LoVo (cell line): ENCODE measurements at places on chromosomes 4 and X.

- no peak for DNase-seq
These were observed 70.8 kb upstream of the BCOR start for GRCh38 chrX:40168480-40169011.

- no peak for DNase-seq
These were observed 11.7 kb downstream of the COQ2 start for GRCh38 chr4:83272900-83273299.

DNA sequence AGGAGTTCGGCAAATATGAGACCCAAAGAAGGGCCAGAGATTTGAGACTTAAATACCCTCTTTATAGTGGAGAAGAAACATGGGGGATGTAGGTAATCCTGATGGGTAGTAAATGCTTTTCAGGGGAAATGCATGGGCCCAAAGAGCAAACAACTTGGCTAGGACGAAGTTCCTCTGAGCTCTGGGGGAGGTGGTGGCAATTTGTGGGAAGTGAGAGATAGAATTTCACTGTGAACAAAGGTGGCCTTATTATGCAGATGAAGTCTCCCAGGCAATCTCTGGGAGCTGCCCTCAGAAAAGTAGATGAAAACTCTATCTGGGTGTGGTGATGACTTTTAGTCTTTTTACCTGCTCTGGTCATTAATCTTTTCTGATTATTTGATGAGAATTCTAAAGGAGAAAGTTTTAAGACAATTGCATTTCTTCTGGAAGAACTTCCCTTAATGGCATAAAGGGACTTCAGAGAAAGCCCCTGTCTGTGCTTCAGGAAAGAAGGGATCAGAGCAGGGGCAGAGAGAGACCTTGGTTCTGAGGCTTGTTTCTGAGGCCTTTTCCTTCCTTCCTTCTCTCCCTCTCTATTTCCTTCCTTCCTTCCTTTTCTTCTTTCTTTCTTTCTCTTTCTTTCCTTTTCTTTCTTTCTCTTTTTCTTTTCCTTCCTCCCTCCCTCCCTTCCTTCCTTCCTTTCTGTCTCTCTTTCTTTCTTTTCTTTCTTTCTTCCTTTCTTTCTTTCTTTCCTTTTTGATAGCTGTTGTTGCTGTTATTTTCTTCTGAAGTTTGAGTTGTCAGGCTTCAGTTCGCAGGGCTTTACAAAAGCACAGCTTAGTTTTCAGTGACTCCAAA, 37.5 kb upstream of the MAOA start:
- DNase-seq, result no peak

- peak; percentile 78 for DNase-seq
These were observed 24.4 kb downstream of the UCHL1 start for GRCh38 chr4:41281038-41281634.

DNA sequence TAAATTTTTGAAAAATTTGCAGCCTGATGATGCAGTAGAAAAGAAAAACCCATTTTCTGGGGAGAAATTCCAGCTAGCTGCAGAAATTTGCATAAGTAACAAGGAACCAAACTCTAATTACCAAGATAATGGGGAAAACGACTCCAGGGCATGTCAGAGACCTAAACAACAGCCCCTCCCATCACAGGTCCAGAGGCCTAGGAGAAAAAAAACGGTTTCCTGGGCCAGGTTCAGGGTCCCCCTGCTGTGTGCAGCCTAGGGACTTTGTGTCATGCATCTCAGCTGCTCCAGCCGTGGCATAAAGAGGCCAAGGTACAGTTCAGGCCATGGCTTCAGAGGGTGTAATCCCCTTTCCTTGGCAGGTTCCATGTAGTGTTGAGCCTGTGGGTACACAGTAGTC, 733.7 kb upstream of the CT83 start:
- no peak for DNase-seq

DNA sequence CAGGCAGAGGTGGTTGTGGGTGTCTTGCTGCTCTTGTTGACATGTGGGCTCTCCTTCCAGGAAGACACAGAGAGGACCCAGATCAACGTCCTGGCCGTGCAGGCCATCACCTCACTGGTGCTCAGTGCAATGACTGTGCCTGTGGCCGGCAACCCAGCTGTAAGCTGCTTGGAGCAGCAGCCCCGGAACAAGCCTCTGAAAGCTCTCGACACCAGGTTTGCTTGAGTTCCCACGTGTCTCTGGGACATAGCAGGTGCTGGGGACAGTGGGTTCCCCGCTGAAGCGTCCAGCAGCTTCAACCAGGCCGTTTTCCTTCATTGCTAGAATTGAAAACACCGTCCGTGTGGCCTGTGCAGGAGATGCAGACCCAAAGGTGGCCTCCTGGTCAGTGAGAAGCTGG, 25.6 kb upstream of the MSANTD1 start:
- DNase-seq, result no peak

DNA sequence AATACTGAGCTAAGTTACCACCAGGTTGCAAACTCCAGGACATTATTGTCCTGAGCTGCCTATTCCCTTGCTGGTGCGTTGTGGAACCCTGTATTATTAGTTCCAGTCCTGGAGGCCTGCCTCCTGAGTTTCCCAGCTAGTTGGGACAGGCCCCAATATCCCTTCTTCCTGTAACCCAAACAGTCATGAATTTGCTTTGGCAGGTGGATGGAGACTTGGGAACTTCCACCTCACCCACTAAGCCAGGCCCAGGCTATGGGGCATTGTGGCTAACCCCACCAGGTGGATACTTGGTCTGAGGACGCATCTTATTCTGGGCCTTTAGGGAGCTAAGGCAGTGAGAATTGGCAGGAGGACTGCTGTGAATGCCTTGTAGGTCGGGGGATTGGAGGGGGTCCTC, 5.0 kb downstream of the RBM3 start:
- no peak for DNase-seq

GRCh38 chr4:126727461-126727860, 905.3 kb upstream of the INTU start:
- DNase-seq, result no peak

DNA sequence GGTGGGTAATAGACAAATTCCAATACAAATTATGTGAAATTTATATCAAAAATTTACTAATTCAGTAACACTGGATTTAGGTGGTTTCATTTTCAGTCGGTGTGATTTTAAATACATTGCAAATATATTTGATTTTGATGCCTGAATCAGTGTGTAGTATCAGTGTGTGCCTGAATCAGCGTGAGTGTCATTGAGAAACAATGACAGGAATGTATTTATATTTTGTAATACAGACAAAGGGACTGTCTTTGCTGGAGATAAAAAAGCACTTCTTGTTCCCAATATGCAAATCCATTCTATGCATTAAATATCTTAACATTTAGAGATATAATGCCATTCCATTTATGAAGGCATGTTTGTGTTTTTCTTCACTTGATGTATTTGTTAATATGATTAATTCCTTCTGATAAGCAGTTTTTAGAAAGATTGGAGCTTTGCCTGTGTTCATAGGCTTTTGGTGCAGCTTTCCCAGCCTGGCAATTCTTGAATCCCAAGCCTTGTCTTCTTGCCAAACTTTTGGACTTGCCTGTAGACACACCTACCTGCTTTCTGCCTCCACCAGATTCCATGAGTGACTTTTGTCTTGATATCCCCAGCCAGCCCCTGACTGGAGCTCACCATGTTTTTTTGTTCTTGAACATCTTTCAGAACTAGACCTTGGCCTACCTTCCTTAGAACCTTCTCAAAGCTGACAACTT, 243.8 kb downstream of the ADGRL3 start:
- no peak for DNase-seq

GRCh38 chrX:137025930-137026329, 7.9 kb downstream of the GPR101 start:
- no peak for DNase-seq

GRCh38 chr4:23763559-23763958, 126.3 kb downstream of the PPARGC1A start:
- no peak for DNase-seq

GRCh38 chrX:137432609-137433008, 133.3 kb upstream of the ZIC3 start:
- peak; percentile 1 for DNase-seq

DNA sequence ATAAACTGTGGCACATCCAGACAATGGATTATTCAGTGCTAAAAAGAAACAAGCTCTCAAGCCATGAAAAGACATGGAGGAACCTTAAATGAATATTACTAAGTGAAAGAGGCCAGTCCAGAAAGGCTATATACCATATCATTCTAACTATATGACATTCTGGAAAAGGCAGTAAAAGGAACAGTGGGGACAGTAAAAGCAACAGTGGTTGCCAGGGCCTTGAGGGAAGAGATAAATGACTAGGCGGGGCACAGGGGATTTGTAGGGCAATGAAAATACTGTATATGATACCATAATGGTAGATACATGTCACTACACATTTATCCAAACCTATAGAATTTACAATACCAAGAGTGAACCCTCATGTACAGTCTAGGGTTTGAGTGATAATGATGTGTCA, 115.3 kb downstream of the ATP8A1 start:
- DNase-seq, result no peak

GRCh38 chrX:68829582-68830418, 979 bp downstream of the EFNB1 start:
- DNase-seq, result no peak

DNA sequence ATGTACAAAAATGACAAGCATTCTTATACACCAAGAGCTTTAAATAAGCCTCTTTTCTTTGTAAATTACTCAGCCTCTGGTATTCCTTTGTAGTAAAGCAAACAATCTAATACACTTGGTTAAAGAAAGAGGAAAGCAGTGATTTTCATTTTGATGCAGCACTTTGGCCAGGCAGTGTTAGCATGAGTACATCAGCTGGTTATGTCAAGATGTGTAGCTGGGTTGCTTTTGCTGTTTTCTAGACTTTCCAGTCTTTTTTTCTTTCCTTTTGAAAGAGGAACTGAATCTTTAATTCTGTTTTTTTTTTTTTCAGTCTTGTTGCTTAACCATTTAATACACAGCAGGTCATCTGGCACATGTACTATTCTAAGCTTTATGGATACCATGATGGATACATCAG, 167.1 kb upstream of the AADAT start:
- DNase-seq, result no peak

GRCh38 chr4:69800599-69800998, 40.2 kb upstream of the SULT1B1 start:
- no peak for DNase-seq

GRCh38 chr4:3337811-3338210, 45.0 kb downstream of the RGS12 start:
- DNase-seq, result no peak

GRCh38 chr4:114464726-114465272, 133.8 kb upstream of the UGT8 start:
- DNase-seq, result no peak

DNA sequence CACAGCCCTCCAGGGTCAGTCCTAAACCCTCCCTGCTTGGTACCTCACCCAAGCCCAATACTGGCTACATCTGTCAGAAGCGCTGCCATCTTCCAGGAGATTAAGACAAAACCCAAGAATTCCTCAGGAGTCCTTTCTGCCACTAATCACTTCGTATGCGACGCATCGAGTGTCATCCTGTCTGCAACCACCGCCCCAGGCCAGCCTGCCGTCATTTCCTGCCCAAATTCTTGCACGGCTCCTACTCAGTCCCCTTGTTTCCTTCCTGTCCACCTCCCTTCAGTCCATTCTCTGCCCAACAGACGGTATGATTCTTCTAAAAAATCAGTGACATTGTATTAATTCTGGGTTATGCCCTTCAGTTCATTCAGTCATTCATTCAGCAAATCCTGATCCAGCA, 113.6 kb downstream of the NFKB1 start:
- no peak for DNase-seq

DNA sequence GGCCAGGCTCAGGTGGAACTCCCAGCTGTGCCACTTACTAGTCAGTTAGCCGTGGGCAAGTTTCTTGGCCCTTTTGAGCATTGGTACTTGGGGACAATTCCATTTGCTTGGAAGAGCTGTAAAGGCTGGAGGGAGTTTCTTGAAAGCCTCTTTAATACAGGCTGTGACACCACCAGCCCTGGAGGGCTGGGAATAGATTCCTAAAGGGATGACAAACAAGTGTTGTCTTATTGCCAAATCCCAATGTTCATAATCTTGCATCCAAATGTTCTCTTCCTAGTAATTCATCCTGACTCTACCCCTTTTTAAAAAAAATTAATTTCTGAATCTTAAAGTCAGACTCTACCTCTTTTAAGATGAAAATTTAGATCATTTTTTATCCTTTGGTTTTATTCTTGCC, 14.6 kb upstream of the MED28 start:
- no peak for DNase-seq

- no peak for DNase-seq
These were observed 84.0 kb downstream of the PHKA2 start for GRCh38 chrX:18899796-18900380.

DNA sequence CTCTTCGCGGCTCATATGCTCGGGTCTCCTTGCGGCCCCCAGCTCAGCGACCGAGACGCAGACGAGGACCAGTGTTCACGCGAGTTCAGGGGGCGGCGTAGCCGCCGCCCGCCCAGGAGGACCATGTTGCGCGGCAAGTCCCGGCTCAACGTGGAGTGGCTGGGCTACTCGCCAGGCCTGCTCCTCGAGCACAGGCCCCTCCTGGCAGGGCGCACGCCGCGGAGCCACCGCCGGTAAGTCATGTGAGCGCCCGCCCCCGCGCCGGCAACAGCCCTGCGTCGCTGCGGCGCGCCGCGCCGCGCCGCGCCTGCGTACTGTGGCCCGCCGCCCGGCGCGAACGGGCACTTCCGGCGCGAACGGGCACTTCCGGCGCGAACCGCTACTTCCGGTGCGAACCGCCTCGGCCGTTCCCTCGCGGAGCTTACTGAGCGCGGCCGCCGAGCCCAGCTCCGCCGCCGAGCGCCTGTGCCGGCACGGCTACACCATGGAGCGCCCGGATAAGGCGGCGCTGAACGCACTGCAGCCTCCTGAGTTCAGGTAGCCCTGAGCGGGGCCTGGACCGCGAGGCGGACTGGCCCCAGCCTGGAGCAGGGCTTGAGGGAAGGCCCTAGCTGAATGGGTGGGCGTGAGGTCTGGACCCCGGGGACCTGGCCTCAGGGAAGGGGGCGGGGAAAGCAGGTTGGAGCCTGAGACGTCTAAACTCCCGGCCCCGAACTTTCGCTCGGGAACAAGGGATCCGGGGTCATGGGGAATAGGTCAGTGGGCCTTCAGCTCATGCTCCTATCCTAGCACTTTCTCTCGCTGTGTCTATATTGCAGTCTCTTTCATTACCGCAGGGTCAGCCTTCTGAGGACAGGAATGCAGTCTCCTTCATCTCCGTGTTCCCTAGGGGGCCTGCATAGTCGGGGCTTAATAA, at the start of gene VMA21:
Gene VMA21 (plus strand): TSS at position 382 of the 916 bp plus-strand sequence. CDS start 103 bp downstream, at position 485.
- peak; percentile 70 for DNase-seq

- no peak for DNase-seq
These were observed 203.9 kb downstream of the EVC2 start for GRCh38 chr4:5504486-5504885.

DNA sequence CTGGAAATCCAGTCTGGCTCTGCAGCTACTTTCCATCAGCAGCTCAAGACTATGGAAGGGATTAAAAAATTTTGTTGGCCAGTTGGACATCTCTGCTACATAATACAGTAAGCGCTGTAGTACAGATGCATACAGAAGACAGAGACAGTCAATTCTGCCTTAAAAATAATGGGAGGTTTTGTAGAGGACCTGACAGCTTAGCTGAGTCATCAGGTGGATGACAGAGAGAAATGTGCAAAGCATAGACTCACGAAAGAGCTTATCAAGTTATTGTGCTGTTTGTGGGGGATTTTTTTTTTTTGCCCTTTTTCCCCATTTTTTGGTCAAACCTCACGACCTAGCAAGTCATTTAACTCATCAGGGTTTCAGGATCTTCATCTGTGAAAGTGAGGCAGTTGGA, 149.0 kb upstream of the SCML1 start:
- DNase-seq, result no peak

GRCh38 chrX:155022585-155022984, at the start of gene F8:
Gene F8 (minus strand): TSS chrX:155022723. CDS start chrX:155022552, 171 bp downstream.
- DNase-seq, result no peak
